ENCODE measurements at places on chromosomes 6 and 20.
A peak's percentile ranks its signal among the peaks of the same experiment; 100 is the strongest.

GRCh38 chr6:139147628-139148027 is 12.7 kb downstream of the HECA start:
- no peak for DNase-seq

DNA sequence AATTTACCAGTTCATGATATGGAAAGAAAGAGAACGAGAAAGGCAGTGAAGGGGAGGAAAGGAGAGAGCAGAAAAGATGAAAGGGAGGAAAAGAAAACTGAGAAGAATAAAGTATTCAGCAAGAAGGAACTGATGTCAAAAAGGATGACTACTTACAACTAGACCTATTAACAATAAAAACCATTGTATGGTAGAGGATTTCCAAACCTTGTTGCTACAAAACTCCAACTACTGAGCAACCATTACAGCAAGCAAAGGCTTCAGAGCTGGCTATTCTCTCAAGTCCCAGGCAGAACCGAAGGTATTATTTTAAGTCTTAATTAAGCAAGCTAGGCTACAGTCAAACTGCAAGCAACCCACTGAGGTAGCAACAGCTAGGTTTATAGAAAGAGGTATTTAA is 142.2 kb downstream of the BTBD9 start:
- DNase-seq = no peak

GRCh38 chr6:121794630-121795029 is 359.2 kb downstream of the GJA1 start:
- peak; percentile 99 for DNase-seq

- no peak for DNase-seq
These were observed 29.0 kb downstream of the CD83 start for GRCh38 chr6:14146506-14147096.

DNA sequence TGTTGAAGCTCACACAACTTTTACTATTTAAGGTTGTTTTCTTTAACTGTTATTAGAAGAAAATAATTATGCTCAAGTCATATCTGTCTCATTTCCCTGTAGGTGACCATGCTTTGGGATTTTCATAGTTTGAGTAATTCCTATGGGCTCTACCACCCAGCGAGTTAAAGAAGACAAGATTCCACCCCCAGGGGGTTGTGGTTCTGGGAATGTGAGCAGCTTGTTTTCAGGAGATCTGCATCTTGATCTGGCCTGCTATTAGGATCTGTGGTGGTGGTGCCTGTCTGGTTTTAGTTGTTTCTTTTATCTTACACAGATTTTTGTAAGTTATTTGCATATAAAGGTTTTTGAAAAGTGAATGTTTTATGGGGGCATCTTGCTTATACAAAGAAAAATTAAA is 20.2 kb upstream of the REV3L start:
- no peak for DNase-seq

GRCh38 chr20:38890497-38890818 is 35.8 kb upstream of the FAM83D start:
- DNase-seq = no peak

- DNase-seq = no peak
These were observed 46.4 kb downstream of the ATG5 start for GRCh38 chr6:106279179-106279578.

DNA sequence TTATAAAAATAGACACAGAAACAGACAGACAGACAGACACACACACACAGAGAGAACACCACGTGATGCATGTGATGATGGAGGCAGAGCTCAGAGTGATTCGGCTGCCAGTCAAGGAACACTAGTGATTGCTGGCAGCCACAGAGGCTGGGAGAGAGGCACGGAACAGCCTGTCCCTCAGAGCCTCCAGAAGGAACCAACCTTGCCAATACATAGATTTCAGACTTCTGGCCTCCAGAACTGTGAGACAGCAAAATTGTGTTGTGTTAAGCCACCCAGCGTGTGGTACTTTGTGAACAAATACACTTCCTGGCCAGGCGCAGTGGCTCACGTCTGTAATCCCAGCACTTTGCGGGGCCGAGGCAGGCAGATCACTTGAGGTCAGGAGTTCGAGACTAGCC is 9.5 kb upstream of the PARD6B start:
- DNase-seq = no peak

DNA sequence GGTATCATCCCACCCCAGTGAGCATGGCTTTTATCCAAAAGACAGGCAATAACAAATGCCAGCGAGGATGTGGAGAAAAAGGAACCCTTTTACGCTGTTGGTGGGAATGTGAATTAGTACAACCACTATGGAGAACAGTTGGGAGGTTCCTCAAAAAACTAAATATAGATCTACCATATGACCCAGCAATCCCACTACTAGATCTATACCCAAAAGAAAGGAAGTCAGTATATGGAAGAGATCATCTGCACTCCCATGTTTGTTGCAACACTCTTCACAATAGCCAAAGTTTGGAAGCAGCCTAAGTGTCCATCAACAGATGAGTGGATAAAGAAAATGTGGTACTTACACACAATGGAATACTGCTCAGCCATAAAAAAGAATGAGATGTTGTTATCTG is 5.9 kb upstream of the KIAA1755 start:
- DNase-seq = no peak

DNA sequence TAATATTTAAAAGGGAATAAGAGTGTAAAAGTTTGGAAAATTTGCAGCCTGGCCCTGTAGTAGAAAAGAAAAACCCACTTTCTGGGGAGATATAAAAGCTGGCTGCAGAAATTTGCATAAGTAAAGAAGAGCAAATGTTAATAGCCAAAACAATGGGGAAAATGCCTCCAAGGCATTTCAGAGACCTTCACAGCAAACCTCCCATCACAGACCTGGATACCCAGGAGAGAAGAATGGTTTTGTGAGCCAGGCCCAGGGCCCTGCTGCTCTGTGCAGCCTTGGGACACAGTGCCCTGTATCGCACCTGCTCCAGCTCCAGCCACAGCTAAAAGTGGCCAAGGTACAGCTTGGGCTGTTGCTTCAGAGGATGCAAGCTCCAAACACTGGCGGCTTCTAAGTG is 113.8 kb downstream of the BTBD9 start:
- no peak for DNase-seq

DNA sequence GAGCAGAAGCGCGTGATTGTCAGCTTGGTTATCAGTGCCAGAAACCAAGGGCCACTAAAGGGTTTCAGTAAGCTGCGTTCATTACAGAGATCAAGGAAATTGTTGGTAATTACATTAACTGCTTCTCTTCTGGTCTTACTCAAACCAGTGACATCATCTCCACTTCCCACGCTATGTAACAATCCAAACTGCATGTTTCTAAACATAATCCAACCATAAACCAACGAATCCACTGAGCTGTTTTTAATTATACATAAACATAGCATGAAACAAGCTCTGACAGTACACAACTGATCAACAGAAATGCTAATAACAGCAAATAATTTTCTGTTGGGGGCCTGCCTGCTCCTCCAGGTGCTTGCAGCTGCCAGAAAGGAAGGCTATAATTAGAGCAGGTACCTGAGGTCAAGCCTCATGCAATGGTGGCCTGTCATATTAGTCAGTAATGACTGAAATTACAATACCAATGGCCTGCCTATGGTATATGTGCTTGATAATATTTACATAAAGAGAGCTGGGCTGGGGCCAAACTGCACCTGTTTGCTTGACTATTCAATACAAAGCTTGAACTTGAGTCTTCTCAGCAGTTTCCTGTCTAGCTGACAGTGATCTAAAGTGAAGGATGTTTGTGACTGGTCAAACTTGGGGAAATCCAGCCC is 40.1 kb downstream of the ILRUN start:
- no peak for DNase-seq

- DNase-seq = no peak
These were observed 86.2 kb downstream of the CDS2 start for GRCh38 chr20:5212907-5213487.

GRCh38 chr20:12264711-12265110 is 347.0 kb downstream of the BTBD3 start:
- DNase-seq = no peak

GRCh38 chr6:167756597-167756996 is 70.1 kb upstream of the AFDN start:
- DNase-seq = no peak

DNA sequence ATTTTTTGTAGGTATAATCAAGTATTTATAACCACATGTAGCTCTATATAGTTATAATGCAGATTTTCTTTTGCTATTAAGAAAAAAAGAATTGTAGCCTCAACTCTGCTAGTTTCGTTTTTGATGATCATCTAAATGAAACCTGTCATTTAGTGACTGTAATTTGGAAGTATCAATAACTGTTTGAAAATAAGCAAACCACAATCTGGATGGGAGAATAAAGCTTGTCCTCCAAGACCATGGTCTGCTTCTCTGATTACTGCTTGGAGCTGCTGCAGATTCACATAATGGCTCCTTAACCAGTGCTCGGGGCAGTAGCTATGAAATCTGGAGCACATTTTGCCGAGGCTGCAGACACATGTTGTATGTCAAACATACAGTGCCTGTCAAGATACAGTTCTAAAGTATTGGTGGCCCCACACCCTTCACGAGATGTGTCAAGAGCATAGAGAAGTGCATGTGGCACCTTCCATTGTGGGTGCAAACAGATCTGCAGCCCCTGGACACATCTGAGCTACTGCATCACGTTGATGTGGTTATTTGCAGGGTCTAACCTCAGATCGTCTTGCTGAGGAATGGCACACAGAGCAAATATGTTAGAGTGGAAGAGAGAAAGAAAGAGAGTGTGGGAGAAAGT is 255.7 kb upstream of the SUPT3H start:
- no peak for DNase-seq

DNA sequence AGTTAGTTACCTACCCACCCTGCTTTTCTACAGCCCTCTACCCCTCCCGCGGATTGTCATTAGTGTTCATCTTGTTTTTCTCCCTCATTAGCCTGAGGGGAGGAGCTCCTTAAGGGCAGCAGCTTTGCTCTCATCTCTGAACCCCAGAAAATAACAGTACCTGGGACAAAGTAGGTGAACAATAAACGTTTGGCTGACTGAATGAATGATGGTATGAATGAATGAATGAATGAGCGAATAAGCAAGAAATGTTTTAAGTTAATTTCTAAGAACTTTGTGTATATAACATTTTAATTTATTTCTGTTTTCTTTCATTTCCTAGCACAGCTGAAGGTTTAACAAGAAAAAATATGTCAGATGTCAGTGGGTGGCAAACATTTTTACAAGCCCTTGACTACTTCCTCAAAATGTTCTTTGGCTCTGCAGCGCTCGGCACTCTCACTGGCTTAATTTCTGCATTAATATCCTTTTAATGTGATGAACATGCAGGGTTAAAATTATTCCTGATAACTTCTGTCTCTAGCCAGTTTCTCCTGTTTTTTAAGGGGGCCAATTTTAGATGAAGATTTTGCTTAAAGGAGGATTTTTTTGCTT is 50.1 kb downstream of the SLC9A8 start:
- DNase-seq = no peak

GRCh38 chr6:15303162-15303919 is 57.5 kb downstream of the JARID2 start:
- no peak for DNase-seq

- DNase-seq = no peak
These were observed 465.2 kb upstream of the CITED2 start for GRCh38 chr6:139839506-139840156.

- no peak for DNase-seq
These were observed 9.5 kb upstream of the RAMACL start for GRCh38 chr6:166595949-166596348.

DNA sequence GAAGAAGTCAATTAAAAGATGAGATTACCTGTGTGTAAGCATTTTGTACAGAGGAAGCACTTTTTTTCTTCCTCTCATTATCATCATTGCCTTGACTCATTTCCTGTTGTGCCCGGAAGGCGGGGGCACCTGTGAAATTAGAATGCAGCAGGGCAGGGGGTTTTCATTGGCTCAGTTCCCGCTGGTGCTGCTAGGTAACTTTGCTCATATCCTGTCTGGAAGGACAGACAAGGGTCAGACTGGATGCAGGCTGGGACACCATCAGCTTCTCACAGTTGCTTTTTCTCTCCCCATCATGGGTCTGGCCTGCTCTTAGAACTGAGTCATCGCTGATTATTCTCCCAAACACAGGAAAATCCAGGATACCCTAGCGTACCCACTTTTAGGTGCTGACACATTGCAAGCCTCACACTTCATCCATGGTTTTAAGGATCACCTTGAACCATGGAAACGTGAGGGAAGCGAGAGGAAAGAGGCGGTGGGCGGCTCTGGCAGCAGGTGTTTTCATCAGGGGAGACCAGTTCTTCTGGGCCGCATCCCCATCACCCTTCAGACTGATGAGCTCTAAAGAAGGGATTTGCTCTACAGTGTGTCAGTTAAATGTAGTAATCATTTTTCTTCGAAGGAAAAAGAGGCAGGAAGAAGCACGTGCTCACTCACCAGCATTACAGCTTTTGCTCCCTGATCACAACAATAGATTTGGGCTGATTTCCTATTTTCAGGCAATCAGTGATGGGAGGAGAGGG is 195.7 kb upstream of the SASH1 start:
- no peak for DNase-seq

GRCh38 chr6:33216117-33216649 is 7.9 kb downstream of the RING1 start:
- DNase-seq = no peak

- DNase-seq = no peak
These were observed 65.4 kb downstream of the UTRN start for GRCh38 chr6:144350528-144350880.

- DNase-seq = no peak
These were observed 18.8 kb downstream of the MAP3K5 start for GRCh38 chr6:136773473-136773796.

GRCh38 chr6:91864911-91865310 is 1278.0 kb upstream of the MAP3K7 start:
- no peak for DNase-seq

GRCh38 chr20:49785149-49785851 is 27.3 kb upstream of the SLC9A8 start:
- no peak for DNase-seq

DNA sequence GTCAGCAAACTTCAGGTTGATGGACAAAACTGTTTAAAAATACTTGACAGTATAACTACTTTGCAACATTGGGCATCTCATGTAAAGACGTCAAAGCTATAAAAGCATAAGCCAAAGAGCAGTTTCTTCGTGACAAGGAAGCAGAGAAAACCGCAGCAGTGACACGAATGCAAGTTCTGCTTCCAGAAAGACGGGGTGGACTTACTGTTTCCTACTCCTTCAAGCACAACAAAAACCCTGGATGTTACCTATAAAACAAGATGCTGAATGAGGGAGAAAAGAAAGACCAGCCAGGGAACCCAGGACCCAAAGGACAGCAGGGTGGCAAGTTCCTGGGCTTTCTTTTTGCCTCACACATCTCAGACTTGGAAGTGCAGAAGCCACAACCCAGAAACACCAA is 98.0 kb downstream of the DLL1 start:
- DNase-seq = no peak
